ENCODE measurements at places on chromosomes 1 and 21.
A peak's percentile ranks its signal among the peaks of the same experiment; 100 is the strongest.

GRCh38 chr1:206878456-206878855, 13.0 kb downstream of the IL20 start:
- DNase-seq = no peak

GRCh38 chr1:202160377-202160940, at the start of gene PTPN7:
PTPN7 (minus strand) TSS chr1:202160602; CDS start chr1:202159402, 1,200 bp downstream.
- peak; percentile 77 for DNase-seq

- peak; percentile 98 for DNase-seq
Observed at GRCh38 chr1:46247436-46248121, at the start of gene RAD54L. RAD54L (plus strand) TSS chr1:46247763; CDS start chr1:46248406, 643 bp downstream.

DNA sequence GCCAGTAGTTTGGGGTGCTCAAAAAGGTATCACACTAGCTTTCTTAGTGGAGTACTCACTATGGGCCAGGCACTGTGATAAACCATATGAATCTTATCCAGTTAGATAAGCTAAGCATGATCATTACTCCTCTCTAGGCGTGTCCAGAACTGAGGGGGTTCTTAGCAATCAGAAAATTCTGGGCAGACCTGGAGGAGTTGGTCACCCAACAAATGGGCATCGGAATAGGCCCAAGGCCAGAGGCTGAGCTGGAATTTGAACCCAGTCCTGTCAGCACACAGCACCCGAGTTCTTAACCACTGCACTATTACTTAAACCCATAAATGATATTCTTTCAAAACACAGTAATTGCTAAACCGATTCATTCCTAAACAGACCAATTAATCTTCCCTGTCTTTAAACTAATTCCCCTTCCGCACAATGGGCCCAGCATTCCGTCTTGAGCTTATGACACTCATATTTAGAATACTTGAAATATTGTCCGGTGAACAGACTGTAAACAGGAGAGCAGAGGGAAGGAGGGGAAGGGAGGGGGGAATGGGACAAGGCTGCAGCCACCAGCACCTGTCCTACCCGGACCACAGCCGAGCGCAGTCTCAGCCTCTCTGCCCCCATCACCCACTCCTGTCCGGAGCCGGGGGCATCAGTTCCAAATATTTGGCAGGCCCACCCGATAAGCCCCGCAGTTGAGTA, 113.0 kb upstream of the GADD45A start:
- DNase-seq = no peak

DNA sequence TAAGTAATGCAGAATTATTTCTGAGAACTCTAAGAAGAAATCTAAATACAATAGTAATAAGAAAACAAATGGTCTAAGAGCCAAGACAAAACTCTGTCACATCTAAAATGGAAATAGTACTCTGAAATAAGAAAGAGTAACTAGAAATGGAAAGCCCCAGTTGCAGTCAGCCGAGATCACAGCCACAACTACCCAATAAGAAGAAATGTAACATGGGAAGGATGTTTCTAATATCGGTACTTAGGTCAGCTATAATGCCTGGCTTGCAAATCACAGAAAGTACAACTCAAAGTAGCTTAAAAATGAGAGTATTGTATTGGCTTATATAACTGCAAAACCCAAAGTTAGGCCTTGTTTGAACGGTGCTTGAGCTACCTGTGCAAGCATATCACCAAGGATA, 58.6 kb upstream of the USP25 start:
- no peak for DNase-seq

DNA sequence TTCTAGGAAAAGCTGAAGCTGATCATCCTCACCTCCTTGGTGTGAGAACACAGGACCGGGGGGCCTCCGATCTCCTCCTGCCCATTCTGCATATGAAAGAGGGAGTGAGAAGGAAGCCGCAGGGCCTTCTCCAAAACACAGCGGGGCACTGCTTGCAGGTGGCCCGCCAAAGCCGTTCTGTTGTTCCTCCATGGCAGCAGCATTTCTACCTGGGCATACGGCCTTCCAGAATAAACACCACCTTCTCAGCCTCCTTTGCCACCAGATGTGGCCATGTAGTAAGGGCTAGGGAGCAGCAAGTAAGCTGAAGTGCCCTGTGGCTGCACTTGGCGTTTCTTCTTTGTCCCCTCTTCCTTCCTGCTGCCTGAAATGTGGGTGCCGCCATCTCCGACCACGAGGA, 214.9 kb downstream of the TOMM20 start:
- DNase-seq = no peak

DNA sequence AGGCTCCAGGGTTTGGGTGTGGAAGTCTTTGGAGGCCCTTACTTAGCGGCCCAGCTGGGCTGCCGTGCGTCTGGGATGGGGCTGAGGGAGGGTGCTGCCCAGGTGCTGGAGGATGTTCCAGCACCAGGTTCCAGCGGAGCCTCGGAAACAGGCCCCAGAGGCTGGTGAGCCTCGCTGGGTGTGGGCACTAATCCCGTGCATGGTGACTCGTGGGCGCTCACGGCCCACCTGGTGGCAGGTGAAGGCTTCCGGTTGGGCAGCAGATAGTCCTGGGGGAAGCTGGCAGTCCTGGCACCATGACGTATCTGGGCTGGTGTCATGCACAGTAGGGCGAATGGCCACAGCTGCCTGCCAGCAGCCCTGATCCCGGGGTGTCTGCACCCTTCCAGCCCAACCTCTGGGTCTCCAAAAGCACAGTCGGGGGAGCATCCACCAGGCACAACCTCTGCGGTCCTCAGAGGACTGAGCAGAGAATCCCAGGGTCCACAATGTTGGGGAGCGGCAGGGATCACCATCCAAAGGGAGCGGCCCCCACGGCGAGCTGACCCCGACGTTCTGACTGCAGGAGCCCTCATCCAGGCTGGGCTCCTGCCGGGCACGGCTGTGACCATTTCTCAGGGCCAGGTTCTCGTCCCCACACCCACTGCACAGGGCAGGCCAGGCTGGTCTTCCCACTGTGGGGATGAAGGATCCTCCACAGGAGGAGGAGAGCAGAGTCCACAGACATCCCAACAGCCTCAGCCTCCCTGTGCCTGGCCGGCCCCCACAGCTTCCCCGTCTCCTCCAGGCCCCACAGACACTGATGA, 25.3 kb downstream of the FTCD start:
- no peak for DNase-seq

All from CD4-positive, CD25-positive, alpha-beta regulatory T cell (primary cell).